HT-29 (cell line): ENCODE measurements at places on chromosomes 13 and 19.
A peak's percentile ranks its signal among the peaks of the same experiment; 100 is the strongest.

GRCh38 chr13:76189882-76190519 lies 553.9 kb downstream of the LMO7 start:
- no peak for DNase-seq

DNA sequence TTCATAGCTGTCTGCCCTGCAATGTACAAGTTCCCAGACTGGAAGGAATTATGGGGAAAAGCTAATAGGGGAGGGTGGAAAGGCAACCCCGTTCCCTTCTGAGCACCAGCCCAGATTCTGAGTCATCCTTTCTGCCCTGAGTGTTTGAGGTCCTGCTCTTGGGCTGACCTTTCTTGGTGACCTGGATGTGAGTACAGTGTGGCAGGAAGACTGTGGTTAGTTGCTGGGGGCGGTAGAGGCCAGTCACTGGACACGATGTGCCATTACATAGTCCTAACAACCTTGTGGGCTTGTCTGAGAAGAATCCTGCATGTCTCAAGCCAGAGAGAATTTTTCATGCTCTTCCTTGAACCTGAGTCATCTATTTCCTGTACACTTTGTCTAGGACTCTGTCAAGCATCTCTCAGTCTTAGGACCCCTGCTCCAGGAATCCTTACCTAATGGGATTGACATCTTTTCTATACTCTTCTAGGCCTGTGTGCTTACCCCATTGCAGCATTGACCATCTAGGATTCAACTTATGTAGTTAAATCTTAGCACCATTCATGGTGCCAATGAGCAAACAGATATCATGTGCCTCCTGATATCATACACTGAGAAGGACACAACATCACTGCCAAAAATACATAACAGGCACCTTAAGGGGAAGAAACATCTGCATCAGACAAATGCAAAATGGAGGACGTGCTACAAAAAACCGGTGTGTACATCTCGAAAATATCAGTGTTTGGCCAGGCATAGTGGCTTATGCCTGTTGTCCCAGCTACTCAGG lies 8.1 kb upstream of the ANGPTL4 start:
- peak; percentile 26 for DNase-seq

- DNase-seq = no peak
These were observed 53.0 kb downstream of the TGDS start for GRCh38 chr13:94542917-94543316.

DNA sequence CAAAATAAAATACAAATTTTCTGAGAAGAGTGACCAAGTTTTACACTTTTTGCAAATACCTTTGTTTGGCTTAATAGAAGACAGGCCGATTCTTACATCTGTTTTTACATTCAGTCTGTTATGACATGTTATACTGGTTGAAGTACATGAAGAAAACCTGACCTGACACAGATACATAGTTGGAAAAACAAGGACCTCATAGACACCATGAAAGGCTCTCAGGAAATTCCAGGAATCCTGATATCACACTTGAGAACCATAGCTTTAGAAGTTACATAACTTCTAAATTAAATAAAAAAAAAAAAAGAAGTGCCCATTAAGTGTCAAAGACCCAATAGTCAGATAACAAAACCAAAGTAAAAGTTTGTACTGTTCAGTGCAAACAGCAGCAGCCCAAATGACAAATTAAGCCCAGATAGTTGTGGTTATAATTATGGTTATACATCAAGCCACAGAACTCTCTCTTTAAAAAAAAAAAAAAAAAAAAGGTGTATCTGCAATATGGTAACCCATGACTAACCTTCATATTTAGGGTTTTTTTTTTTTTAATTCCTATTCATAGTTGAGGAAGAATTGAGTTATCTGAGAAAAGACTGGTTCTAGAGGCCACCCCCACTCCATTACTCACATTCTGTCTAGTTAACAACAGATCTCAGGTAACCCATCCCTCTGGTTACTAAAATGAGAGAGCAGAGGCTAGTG lies 19.8 kb downstream of the RBM26 start:
- no peak for DNase-seq

- DNase-seq = no peak
These were observed 34.0 kb downstream of the FGF14 start for GRCh38 chr13:102367836-102368235.

- no peak for DNase-seq
These were observed 48.2 kb downstream of the KCNC3 start for GRCh38 chr19:50280983-50281382.

- no peak for DNase-seq
These were observed 2.2 kb upstream of the RAB11B start for GRCh38 chr19:8387688-8388611.

- no peak for DNase-seq
These were observed 245.1 kb downstream of the KCTD12 start for GRCh38 chr13:76641056-76641455.

DNA sequence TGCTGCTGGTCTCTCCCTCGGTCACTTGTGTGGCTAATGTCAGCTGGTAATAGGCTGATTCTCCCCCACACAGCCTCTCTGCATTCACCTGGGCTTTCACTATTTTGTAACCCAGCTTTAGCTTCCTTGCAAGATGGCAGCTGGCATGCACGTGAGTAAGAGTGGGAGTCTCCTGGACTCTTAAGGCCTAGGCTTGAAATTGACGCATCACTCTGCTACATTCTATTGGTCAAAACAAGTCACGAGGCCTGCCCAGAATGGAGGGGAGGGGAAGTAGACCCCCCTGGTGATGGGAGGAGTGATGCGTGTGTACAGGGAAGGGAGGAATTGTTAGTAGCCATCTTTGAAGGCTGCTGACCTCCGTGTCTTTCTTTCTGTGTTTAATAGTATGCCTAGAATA lies 24.9 kb upstream of the PNMA8B start:
- DNase-seq = no peak

DNA sequence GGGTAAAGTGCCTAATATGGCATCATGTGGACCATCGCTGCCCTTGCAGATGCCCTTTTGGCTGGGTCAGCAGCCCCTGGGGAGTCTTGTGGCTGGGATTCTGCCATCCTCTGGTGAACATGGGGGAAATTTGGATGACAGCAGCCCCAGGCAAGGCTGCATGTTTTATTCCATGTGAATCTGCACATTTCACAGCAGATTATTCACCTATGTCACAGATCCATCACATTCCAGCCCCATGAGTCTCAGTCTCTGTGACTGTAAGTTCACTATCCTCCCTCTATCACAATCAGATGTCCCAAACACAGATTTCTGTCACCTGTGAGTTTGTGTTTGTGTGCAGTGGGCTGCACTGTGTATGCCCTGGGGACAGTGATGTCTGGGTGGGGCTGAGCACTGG lies 36.8 kb upstream of the PSG9 start:
- no peak for DNase-seq

DNA sequence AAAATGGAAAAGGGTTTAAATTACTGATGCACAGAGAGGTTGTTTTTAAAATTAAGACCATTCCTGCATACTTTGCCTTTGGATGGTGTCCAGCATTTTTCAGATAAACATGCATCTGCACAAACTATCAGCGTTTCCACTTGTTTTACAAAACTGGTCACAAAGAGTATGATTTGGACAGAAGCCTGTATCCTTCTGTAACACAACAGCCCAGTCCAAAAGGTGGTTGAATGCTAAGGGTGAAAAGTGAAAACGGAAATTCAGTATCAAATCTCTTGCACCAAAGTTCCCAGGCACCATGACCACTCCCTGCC lies 21.7 kb upstream of the DOCK9 start:
- DNase-seq = no peak

GRCh38 chr19:35724560-35724959 lies 6.8 kb downstream of the KMT2B start:
- no peak for DNase-seq

DNA sequence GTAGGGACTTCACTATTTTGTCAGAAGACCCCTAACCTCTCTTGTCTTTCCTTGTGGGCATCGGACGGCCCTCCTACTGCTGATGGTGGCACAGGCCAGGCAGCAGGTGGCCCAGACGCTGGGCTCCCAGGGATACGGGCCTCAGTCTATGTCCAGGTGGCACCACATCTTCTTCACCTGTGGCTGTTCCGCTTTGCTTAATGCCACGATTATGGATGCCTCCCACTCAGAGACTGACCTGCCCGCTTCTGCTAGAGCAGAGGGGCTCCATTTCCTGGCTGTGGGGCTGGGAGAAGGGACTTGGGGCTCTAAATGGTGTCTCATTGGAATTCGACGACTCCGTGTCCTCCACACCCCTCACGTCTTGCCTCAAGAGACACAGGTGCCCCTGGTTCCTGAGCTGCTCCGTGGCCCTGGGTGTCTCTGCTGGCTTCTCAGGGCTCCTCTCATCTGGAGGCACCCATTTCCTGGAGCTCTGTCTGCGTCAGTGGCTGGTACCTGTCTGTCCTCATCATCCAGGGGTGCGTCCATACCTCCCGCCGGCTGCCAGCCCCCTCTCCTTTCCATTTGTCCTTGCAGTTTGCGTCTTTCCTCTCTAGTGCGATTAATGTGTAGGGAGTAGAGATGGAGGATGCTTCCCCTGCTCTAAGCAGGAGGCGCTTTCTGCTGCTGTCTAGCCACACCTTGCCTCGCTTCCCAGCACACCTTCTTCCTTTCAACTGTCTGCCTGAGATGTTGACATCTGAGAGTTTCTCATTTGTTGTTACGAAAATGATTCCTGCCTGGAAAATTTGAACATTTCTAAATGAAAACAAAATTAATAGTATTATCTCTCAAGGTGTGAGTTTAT lies 63.4 kb downstream of the TEX29 start:
- no peak for DNase-seq

- DNase-seq = no peak
These were observed 27.8 kb downstream of the ANKRD10 start for GRCh38 chr13:110886870-110887596.

DNA sequence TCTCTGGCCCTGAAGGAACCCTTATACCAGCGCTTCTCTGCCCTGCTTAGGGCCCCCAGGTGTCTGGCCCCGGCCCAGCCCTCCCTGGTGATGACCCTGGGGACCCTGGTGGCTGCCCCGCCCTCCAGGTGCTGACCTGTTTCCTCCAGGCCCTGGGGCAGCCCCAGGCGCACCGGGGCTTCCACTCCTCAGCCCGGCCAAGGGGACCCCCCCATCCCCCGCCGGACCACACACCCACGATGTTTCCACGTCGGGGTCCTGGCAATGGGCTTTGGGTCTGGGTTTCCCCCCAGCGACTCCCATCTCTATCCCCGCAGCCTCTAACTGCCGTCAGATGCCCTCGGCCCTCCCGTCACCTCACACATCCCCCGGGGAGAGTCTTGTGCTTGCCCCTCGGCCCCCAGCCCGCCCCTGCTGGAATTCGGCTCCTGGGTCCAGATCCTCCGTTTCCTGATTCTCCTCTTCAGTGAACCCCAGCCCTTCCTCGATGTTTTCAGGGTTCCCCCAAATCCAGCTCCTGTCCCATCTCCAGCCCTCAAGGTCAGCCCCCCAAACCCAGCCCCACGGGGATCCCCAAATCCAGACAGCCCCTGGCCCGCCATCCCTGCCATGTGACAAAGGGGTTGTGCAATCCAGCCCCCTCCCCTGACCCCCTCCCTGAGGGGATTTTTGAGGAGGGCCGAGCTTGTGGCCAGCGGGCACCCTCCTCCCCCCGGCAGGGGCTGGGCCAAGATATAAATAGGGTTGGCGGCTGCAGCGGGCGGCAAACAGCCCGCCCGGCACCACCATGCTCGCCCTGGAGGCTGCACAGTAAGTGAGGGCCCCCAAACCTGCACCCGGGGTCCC lies at the start of gene SPIB:
Gene SPIB, plus strand, starts transcription at position 763 of the 846 bp plus-strand sequence. Its CDS starts 25 bp downstream, at position 788.
- DNase-seq = no peak

DNA sequence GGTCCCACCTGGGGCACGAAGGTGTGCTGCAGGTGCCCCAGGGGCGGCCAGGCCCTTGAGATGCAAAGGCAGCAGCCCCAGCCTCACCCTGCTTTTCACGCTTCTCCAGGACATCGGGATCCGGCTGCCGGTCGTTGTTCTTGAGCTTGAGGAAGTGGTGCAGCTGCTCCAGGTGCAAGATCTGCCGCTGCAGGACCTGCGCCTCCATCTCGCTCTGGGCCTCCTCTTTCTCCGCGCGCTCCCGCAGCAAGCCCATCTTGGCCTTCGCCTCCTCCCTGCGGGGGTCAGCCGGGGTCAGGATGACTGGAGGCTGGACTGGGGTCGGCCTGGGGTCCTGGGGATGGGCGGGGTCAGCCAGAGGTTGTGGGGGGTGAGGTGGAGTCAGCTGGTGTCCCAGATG lies 21.5 kb upstream of the EMP3 start:
- no peak for DNase-seq

- no peak for DNase-seq
These were observed 35.7 kb downstream of the KCNC3 start for GRCh38 chr19:50293263-50294004.
